Small intestine (tissue), 16 donors: ENCODE measurements at places on chromosomes 3 and 15.

DNA sequence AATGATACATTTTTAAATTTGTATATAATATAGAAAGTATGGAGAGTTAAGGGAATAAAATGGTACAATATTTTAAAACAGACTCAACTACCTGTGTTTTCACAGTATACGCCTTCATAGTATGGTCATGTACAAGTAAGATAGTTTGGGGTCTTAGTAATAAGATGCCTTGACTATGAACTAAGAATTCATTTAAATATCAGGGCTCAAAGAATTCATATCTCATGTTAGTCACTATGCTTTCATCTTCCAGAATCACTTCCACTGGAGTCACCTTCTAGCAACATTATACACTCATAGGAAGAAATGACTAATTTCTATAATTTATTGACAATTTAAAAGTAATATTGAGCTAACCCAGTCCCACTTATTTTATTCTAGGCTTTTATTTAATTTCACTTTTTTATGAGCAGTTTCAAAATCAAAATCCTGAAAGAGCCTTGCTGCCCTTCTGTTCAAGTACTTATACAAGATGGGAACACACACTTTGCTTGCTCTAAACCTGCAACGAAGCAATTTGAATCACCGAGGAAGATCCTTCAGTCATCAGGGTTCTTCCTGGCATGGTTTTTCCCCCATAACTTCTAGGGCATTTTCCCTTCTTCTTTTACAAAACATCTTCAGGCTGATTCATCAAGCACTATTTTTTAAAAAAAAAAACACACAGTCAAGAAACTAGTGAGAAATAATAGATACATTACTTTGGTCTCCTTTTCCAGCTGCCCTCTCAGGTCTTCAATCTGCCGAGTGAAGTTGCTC is 94.1 kb downstream of the MYH15 start:
- DNase-seq, result no peak

DNA sequence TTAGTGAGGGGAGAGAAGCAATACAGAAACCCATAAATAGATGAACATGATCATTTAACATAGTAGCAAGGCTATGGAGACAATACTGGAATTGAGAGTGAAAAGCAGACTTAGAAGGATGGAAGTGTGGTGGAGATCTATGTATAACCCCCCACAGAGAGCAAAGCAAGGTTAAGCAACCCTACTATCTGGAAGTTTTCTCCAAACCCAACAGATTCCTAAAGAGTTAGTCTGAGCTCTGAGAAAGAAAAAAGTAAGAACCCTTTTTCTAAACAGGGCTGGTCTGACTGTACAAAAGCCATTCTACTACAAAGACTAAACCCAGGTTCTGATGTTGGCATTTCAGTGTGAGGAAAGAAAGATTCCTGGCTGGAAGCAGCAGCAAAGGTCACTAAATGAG is 153.2 kb downstream of the WNT5A start:
- no peak for DNase-seq

DNA sequence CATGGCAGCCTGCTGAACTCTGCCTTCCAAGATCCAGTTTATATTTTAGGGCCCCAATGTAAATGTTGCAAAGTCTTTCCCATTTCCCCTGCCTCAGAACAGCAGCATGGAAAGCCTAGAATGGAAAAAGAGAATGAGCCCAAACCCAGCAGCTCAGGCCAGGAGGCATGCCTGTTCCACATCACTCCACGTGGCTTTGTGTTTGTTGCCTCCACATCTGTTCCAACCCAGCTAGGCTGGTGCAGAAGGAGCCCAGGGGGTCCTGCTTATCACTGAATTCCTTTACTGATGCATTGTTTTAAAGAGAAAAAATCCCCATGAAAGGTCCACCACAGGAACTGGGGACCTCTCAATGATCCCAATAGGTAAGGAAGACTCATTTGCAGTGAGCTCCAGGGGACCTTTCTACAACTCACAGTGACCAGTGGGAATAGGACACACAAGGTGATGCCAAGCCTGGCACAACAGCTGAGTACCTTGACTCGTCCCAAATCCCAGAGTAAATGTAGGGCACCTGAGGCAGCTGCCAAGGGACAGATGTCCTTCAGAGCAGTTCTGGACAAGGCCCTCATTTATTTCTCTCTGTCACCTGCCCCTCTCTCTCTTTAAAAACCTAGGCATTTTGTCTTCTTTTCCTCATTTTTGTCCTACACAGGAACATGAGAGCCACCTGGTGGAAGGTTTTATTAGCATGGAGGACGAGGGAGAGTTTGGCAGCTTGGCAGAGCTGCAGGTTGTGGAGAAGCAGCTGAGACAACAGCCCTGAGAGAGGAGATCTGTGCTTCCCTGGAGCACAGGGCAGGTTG is 41.7 kb upstream of the ADAMTS17 start:
- peak; percentile 26 for DNase-seq

DNA sequence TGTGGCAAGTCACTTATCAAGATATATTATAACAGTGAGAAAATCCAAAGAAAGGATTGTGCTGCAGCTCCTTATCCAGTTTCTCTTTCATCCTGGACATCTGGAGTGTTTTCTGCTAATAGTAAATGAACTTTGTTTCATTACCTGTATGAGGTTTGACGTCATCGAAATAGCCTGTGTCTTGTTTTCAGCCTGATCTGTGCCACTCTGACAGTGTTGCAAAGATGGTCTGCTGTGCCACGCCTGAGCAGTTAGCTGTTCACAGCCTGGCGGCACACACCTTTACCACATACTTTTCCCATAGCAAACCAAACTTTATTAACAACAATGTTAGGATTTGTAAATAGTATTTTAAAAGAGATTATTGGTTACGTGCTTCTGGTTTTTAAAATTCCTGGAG is 34.0 kb downstream of the YEATS2 start:
- peak; percentile 90 for DNase-seq
